ENCODE measurements at places on chromosomes 4 and X.

- DNase-seq: no peak
Observed at GRCh38 chrX:137043736-137044135, 9.9 kb upstream of the GPR101 start.

DNA sequence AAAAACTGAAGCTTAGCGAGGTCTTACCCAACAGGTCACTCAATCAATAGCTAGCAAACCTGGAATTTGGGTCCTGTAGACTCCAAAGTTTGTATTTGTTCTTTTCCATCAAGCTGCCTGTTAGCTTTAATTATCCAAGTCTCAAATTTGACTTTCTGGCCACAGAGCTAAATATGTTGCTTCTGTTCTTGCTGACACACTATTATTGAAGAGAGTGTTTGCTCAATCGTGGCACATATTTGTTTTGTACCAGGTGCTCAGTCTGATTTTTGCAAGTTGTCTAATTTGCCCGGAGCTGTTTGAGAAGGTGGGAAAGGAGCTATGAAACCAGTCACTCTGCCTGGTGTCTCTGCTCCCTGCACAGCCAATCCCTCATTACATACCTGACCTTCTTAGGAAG is 41.7 kb upstream of the FRMD7 start:
- no peak for DNase-seq

GRCh38 chr4:155624478-155624877 is 42.2 kb upstream of the GUCY1A1 start:
- DNase-seq: no peak

DNA sequence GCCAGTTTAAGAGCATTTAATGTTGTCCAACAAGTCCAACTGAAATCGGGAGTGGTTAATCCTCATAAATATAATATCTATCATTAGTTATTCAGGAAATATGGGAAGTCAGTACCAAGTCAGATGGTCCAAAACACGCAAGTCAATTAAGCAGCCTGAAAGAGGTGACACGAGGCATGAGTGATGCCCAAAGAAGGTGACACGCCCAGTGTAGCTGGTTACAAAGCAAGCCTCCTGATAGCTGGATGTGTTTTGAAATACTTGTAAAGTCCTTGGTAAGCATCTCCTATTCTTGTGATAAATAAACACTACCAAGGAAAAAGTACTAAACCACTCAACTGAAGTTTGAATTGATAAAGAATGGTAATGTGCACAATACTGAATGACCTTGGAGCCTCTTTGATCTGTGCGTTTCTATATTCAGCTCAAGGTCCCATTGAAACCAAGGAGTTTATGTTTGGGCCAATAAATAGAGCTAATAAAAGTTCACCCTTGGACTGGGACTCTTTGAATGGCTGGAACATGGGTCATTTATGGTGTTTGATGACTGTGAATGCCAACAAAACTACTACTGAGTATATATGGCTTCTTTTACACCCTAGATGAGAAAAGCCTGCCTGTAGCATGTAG is 93.2 kb upstream of the KLF3 start:
- DNase-seq: no peak

GRCh38 chrX:19902110-19902509 is 14.7 kb upstream of the SH3KBP1 start:
- no peak for DNase-seq

DNA sequence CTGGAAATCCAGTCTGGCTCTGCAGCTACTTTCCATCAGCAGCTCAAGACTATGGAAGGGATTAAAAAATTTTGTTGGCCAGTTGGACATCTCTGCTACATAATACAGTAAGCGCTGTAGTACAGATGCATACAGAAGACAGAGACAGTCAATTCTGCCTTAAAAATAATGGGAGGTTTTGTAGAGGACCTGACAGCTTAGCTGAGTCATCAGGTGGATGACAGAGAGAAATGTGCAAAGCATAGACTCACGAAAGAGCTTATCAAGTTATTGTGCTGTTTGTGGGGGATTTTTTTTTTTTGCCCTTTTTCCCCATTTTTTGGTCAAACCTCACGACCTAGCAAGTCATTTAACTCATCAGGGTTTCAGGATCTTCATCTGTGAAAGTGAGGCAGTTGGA is 149.0 kb upstream of the SCML1 start:
- no peak for DNase-seq

DNA sequence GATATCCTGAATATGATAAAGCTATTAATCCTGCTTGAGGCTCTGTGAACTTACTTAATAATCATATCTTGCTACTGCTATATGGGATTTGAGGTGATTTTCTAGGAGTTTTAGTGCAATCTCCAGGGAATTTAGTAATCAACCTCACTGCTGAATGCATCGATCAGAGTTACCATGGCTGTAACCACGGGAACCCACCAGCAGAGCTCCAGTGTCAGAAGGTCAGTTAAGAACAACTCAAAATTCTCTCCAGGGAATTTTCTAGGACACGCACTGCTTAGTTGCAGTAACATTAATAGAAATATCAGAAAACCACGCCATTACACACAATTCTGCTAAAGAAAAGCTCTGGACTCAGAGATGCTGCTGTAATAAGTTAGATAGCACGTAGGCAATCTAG is 1477.2 kb upstream of the TENM3 start:
- no peak for DNase-seq

DNA sequence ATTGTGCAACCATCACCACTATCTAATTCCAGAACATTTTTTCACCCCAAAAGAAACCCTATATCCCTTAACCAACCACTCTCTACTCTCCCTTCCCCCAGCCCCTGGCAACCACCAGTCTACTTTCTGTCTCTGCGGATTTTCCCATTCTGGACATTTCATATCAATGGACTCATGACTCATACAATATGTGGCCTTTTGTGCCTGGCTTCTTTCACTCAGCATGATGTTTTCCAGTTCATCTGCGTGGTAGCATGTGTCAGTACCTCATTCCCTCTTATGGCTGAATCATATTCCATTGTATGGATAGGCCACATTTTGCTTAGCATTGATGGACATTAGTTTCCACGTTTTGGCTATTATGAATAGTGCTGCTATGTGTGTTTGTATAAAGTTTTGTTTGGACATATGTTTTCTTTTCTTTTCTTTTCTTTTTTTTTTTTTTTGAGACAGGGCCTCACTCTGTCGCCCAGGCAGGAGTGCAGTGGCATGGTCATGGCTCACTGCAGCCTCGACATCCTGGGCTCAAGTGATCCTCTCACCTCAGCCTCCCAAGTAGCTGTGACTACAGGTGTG is 335.4 kb downstream of the BCOR start:
- no peak for DNase-seq

- peak; percentile 24 for DNase-seq
Observed at GRCh38 chr4:30380404-30380998, 339.7 kb upstream of the PCDH7 start.

GRCh38 chr4:8502836-8503585 is 62.4 kb downstream of the TRMT44 start:
- DNase-seq: no peak

DNA sequence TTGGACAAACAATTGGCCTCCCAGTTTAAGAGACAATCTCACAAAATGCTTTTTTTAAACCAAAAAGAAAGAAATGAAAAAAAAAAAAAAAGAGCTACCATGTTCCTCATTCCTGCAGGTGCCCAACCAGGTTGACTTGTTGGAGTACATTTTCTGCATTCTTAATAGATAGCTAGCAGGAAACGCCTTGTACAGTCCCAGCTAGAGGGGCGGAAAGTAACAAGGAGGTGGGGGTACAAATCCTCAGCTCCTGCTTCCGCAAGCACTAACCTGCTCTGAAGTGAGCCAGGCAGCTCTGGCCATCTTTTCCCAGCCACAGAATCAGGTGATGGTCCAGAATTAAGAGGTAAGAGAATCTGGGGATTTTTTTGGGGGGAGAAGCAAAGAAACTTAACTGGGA is at the start of gene VGLL1:
TSS of gene VGLL1 (plus strand) at position 265 of the 400 bp plus-strand sequence. CDS start 3,806 bp downstream, outside the sequence.
- no peak for DNase-seq

DNA sequence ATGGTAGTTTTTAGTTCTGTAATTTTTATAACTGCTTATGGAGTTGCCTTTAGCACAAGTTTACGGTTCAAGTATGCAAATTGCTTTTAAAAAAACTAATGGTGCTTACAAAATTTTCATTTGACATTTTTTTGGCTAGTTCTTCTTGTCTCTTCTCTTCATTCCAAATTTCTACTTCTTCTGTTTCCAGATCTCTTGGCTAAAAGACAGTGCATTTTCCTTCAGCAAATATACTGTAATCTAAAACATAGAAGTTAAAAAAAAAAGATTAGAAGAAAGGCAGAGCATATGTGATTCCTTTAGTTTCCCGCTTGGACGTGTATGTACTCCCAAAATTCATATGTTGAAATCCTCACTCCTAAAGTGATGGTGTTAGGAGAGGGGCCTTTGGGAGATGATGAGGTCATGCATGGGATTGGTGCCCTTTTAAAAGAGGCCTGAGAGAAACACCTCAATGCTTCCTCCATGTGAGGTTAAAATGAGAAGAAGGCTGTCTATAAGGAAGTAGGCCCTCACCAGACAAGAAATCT is 132.1 kb upstream of the NPY2R start:
- no peak for DNase-seq

DNA sequence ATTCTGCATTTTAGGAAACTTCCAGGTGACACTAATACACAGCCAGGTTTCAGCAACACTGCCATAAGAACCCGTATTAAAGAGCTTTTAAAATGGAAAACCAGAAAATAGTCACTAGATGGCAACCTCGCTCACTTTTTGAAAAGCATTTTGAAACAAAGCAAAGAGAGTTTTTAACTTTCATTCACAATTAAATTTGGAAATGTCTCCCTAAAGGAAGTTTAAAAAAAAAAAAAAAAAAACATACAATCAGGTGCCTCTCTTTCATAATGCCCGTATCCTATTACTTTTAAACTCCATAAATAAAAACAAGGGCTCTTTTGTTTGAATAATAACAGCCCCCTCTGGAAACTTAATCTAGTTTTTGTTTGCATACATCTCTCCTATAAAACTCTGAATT is 20.3 kb downstream of the MEPE start:
- DNase-seq: peak; percentile 10

DNA sequence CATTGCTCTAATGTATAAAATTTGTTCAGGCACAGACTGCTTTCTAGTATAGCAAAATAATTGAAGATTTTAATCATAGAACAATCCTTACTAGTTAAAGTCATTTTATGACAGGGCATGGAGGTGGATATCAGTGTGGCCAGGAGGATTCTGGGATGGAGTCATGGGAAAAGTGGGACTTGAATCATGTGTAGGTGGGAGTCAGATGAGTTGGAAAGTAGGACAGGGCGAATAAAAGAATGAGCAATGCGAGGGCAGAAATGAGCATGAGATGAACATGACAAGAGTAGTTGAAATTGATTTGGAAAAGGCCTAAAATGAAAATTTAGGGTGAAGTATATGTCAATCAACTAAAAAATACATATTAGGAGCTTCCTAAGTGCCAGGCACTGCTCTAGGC is 7.2 kb upstream of the SDAD1 start:
- no peak for DNase-seq

DNA sequence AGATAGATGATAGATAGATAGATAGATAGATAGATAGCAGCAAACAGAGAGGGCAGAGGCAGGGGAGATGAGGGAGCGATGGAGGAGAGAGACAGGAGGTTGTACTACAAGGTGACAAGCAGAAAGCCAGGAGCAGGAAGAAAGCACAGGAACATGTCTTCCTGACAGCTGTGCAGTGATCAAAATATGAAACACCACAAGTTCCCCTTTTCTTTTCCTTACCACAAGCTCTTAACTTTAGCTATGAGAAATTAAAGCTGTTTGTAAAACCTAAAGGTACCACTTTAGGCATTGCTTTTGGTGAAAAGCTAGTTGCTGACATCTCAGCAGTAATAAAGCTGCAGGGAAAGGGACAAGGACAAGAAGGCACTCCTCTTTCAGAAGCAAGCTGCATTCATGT is 9.1 kb upstream of the MAGED4B start:
- DNase-seq: no peak

DNA sequence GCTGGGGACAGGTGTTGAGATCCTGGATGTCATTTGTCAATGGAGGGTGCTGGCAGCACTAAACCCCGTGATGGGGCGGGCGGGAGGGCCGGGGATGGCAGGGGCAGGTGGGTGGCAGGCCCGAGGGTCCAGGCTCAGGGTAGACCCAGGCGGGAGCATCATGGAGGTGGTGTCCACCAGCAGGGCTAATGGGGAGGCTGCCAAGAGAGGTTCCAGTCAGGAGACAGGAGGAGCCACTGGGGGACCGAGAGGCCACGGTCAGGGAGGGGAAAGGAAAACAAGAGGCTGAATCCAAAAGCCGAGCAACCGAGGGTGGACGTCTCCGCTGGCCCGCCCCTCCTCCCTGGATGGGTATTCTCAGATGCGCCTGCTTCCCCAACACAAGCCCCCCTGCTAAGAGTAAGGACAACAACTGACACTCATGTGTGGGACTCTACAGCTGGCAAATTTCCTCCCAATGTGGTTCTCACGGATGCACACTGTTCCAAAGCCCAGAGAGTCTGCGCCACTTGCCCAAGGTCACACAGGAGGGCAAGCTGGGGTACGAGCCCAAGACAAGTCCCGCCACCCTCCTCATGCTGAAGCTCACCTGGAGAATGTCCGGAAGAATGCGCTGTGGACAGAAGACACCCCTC is 132.0 kb downstream of the CPZ start:
- DNase-seq: no peak

- DNase-seq: no peak
Observed at GRCh38 chr4:97411356-97411755, 731.9 kb downstream of the STPG2 start.

- DNase-seq: no peak
Observed at GRCh38 chr4:149223659-149224058, 592.0 kb downstream of the IQCM start.

DNA sequence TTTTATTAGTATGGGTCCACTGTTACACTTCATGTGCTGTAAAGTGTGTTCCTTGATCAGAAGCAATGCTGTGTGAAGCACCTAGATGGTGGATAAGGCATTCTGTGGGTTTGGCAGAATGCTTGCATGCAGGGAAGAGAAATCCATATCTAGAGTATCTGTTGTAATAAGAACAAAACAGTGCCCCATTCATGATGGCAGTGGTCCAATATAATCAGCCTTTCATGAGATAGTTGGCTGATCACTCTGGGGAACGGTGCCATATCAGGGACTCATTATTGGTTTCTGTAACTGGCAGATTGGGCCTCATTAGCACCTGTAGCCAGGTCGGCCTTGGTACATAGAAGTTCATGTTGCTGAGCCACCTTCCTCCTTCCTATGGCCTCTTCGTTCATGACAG is 28.7 kb downstream of the STIM2 start:
- no peak for DNase-seq

DNA sequence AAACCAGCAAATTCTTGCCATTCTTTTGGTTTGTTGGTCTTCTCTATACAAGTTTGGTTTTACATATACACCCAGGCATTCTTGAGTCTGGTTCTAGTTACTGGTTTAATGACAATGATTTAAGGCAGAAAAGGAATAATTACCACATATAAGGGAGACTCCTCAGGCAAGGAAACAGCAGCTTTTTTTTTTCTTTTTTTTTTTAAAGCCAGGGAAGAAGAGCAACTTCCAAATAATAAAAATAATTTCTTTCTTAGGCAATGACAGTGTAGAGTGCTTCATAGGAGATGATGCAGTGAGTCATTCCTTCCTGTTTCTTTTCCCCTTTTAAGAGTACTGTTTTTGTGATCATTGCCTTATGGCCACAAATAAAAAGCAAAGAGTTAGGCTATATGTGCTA is 289.7 kb downstream of the DKK2 start:
- no peak for DNase-seq

- DNase-seq: no peak
Observed at GRCh38 chr4:3644849-3645627, 112.8 kb upstream of the LRPAP1 start.

- no peak for DNase-seq
Observed at GRCh38 chr4:172826861-172827260, 341.8 kb upstream of the GALNT7 start.

Measured in amniotic stem cell (primary cell).